NCI-H1105 (cell line): ENCODE measurements at places on chromosomes 3 and 15.

DNA sequence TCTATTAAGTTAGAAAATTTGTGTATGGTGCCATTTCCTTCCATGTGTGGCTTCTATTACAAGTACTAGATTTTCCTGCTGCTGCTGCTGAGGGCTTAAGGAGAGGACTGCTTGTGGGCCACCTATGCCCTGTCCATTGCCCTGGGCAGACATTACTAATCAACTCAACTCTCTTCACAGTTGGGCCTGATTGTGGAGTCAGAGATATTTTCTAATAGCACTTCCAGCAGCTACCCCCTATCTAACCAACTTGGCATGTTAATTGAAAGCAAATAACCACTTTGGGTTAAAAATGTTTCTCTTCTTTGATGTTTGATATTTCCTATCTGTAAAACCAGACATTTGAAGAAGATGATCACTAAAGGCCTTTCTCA, 242.0 kb downstream of the EDEM1 start:
- DNase-seq = no peak

GRCh38 chr3:46470831-46471230, 6.1 kb upstream of the LTF start:
- DNase-seq = no peak

- DNase-seq = no peak
These were observed 212.2 kb upstream of the LRRN1 start for GRCh38 chr3:3586843-3587646.

GRCh38 chr3:134197681-134198261, 52.9 kb downstream of the RYK start:
- peak; percentile 35 for DNase-seq
